Activated CD8-positive, alpha-beta memory T cell treated with anti-CD3 and anti-CD28 coated beads for 1 hour (primary cell): ENCODE measurements at places on chromosomes 7 and 10.

DNA sequence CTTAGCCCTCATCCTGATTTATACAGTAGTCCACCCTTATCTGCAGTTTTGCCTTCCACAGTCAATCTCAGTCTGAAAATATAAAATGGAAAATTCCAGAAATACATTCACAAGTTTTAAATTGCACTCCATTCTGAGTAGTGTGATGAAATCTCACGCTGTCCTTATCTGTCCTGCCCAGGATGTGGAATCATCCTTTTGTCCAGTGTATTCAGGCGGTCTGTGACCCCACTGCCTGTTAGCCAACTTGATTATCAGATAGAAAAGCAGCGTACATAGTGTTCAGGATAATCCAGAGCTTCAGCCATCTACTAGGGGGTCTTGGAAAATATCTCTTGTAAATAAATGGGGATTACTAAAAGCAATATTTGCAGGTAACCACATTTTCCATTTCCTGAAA lies 146.3 kb downstream of the MALRD1 start:
- DNase-seq, result no peak

DNA sequence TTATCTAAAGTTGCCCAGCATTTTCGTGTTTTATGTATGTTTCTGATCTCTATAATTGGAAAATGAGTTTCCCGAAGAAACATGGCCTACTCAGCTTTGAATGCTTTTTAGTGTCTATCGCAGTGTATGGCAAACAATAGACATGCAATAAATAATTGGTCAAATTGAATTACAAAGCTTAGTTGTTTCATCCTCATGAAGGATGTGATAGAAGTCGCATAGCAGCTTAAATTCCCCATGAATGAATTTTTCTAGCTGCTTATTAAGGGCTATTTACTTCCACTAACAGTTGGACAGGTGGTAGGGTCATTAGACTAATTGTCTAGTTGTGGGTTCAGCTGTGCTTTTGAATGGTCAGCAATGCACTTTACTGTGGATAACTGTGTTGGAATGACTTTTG lies 467.3 kb upstream of the MBL2 start:
- no peak for DNase-seq

- DNase-seq, result no peak
Observed at GRCh38 chr7:6271694-6272440, 557 bp downstream of the CYTH3 start.

DNA sequence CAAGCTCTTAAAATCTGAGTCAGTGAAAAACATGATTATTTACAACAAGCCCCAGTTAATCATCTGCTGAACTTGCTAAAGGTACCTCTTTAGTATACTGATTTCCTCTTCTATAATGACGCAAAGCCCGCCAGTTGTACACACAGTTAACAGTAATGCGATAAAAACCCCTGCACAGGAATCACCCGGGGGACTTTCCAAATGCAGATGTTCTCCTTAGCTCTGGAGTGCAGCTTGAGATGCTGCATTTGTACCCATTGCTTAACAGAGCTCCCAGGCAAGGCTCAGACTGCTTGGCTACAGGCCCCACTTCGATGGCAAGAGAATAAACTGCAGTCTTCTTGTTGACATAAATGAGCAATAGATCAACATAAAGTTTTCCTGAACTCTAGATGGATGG lies 279.6 kb upstream of the HGF start:
- DNase-seq, result no peak

DNA sequence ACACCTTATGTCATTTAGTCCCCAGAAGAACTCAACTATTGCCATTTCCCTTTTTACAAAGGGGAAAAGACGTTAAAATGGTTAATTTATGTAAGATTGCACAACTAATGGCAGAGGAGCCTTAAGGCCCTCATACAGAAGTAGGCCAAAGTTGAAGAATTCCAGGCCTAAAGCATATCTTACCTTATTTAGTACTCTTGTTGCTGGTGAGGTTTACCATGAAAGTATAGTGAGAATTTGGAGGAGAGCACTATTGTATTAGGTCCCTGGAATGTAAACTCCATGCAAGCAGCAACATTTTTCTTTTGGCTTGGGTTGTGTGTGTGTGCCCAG lies 731 bp upstream of the CRPPA start:
- no peak for DNase-seq

GRCh38 chr10:44056206-44056605 lies 328.7 kb downstream of the CXCL12 start:
- DNase-seq, result no peak

- no peak for DNase-seq
Observed at GRCh38 chr10:100516847-100517246, 2.8 kb downstream of the SEC31B start.

GRCh38 chr7:134140889-134141867 lies 14.0 kb downstream of the LRGUK start:
- DNase-seq, result no peak

DNA sequence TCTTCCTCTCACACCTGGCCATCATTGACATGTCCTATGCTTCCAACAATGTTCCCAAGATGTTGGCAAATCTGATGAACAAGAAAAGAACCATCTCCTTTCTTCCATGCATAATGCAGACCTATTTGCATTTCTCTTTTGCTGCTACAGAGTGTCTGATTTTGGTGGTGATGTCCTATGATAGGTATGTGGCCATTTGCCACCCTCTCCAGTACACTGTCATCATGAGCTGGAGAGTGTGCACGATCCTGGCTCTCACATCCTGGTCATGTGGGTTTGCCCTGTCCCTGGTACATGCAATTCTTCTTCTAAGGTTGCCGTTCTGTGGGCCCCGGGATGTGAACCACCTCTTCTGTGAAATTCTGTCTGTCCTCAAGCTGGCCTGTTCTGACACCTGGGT lies 19.2 kb downstream of the OR2A14 start:
- no peak for DNase-seq

- no peak for DNase-seq
Observed at GRCh38 chr10:96695366-96695765, 24.9 kb downstream of the PIK3AP1 start.

- no peak for DNase-seq
Observed at GRCh38 chr10:91196268-91197048, 24.0 kb upstream of the PCGF5 start.

GRCh38 chr10:51433949-51434475 lies 265.4 kb downstream of the CSTF2T start:
- no peak for DNase-seq

- DNase-seq, result no peak
Observed at GRCh38 chr10:17081431-17081830, 48.2 kb downstream of the CUBN start.

DNA sequence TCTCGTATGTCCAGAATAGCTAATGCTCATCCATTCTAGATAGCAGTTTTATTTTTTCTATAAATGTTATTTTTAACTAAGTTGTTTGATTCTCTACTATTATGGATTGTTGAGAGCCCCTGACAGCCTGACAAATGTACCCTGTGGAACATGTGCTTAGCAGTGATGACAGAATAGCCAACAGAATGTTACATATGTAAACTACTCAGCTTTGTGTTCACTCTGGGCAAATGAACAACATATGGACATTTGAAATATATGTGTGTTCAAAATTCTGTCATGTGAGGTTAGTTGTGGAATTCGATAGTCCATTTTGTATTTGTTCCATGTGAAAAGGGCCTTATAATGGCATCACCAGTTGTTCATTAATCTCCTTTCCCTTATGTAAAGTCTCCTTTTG lies 199.7 kb downstream of the EXOC4 start:
- DNase-seq, result no peak

GRCh38 chr10:21261842-21262294 lies 263.6 kb downstream of the SKIDA1 start:
- DNase-seq, result no peak

GRCh38 chr7:92778972-92779371 lies 57.4 kb downstream of the CDK6 start:
- no peak for DNase-seq

- DNase-seq, result no peak
Observed at GRCh38 chr7:583410-584121, 63.9 kb upstream of the PDGFA start.

DNA sequence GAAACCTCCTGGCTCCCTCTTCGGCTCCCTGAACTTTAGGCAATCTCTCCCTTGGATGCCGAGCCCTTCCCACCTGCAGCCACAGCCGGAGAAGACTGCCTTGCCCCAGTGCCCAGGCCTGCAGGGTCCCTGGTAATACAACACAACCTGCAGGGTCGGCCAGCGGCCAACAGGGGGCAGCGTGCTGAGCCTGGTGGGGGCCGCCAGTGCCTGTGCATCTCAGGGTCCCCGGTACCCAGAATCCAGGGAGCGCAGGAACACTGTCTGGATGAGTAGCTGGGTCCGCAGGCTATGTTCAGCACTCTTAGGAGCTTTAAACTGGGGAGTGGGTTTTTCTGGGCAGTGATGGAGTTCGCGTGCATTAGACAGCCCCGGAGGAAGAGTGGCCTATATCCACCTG lies 17.5 kb upstream of the C10orf71 start:
- no peak for DNase-seq

- DNase-seq, result no peak
Observed at GRCh38 chr7:98562381-98562823, 54.7 kb upstream of the NPTX2 start.

DNA sequence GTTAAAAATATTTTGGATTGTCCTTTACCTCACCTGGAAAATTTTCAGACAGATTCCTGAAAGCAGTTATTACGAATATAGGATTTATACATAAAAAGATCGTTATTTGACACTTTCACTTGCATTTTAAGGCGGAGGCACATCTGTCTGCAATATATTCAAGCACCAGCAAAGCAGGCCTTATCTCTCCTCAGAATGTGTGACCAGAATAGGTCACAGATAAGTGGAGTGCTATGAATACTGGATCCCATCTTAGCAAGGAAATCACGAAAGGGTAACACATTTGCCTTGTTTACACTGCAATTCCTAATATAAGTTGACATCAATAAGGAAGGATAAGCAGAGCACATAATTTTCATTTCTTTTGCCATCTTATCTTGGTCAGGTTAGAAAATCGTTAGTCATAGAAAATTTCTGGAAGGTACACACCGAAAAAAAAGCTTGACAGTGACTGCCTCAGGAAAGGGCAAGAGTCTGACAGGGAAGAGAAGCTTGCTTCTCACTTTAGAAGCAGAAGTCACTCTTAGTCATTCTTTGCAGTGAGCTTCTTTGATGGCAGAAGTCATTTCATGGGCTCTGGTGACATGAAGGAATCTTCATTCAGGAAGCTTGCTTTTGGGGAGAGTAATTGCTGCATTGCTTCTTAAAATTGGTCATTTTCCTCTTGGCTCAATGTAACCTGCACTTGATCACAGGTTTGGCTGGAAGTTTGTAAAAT lies 98.1 kb upstream of the STK17A start:
- DNase-seq, result no peak

DNA sequence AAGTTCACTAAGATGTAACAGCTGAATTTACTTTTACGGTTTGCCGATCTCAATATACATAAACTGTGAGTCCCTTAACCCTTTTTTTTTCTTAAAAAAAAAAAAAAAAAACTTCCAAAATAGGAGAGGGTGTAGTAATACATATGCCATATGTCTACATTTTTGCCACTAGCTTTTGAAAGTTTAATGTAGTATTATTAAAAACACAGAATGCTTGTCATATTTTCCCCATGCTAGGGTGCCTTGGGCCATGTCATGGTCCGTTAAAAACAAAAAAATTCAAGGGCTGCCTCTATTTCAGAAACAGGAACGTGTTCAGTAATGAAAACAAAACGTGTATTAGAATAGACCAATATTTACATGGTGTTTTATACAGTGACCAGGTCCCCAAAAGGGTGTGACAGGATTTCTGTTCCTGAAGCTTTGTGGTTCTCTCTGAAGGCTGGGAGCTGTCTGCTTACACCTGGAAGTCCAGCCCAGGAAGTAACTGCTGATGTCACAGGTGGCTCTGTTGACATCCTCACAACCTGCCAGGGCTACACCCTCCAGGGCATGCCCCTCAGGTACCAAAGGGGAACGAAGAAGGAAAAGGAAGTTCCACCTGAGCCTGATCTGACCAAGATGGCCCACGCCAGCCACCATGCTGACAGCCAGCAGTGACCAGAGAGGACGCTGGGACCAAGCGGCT lies 79.0 kb downstream of the COBL start:
- DNase-seq, result no peak
